Suppressor macrophage treated with lipopolysaccharide for 1 hour (primary cell): ENCODE measurements at places on chromosomes 1 and 21.
A peak's percentile ranks its signal among the peaks of the same experiment; 100 is the strongest.

- DNase-seq, result no peak
Measured at GRCh38 chr1:64936956-64937355, 29.4 kb downstream of the JAK1 start.

GRCh38 chr1:232554409-232554808 lies 75.5 kb downstream of the SIPA1L2 start:
- DNase-seq, result no peak

DNA sequence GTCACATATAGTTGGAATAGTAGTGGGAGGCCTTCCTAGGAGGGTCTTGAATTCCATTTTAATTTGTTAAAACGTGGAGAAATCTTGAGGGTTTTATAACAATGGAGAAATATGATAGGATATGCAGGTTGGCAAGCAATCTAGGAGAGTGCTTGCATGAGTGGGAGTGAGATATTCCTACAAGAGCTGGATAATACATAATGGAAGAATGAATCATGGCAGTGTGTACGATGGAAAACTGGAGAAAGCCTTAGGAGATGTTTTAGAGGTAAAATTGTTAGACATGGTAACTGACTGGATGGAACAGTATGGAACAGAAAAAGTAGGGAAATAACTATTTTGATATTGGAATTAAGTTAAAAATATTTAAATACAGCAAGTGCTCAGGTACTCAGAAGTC lies 352.4 kb downstream of the PTBP2 start:
- DNase-seq, result no peak

- DNase-seq, result no peak
Measured at GRCh38 chr1:108791790-108792189, 45.3 kb downstream of the STXBP3 start.

GRCh38 chr21:43866659-43867331 lies 1.8 kb downstream of the AGPAT3 start:
- no peak for DNase-seq

- peak; percentile 62 for DNase-seq
Measured at GRCh38 chr1:64246294-64246917, 43.0 kb downstream of the UBE2U start.

DNA sequence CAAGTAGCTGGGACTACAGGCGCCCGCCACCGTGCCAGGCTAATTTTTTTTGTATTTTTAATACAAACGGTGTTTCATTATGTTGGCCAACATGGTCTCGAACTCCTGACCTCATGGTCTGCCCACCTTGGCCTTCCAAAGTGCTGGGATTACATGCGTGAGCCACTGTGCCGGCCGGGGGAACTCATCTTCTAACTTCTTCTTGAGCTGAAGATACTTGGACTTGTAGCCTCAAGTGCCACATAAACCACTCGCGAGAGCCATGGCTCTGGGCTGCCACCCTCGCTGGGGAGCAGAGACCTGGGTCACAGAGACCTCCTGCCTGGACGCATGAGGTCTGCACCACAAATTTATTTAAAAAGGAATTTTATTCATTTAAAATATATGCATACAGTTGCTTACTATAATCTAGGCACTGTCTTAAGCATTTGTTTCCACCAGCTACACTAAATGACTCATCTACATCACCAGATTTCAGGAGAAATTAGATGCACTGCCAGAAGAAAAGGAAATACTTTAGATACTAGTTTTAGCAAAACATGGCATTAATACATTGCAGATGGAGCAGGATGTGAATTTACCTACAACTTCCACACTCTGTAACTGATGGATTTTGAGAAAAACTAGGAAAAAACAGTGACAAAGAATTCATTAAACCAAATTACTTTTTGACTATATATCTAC lies 29.9 kb upstream of the PUM1 start:
- DNase-seq, result no peak

DNA sequence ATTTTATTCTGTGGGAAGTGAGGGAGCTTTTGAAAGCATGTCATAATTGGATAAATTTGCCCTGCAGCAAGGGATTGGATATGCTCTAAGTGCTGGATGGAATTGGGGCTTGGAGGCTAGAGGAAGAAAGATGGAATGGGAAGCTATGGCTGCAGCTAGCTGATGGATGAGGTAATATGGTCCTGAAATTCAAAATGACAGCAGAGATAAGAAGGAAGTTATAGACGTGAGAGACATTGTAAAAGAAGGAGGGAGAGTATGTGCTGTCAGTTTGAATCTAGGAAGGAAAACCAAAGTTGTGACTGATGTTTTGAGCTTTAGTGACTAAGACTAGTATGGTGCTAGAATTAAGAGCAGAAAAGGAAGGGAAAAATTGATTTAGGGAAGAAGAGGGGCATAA lies 299.9 kb upstream of the SPAG17 start:
- DNase-seq, result no peak

- DNase-seq, result no peak
Measured at GRCh38 chr21:45223236-45224185, 64.2 kb downstream of the POFUT2 start.

- no peak for DNase-seq
Measured at GRCh38 chr1:69985376-69985775, 220.0 kb downstream of the LRRC40 start.

DNA sequence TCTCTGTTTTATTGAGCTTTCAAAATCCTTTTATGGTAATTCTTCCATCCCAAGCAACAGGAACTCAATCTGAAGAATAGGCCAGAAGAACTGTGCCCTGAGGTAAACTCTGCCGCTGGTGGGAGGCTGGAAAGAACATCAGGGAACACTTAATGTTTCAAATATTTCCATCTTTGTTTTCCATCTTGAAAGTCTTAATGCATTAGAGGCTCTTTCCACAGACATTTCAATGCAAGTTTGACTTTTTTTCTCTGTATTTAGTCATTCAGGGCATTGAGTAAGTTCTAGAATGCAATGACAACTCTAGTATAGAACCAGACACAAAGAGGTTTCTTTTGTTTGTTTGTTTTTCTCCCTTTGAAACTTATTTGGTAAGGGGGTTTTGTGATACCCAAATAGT lies 61.5 kb downstream of the KIAA0040 start:
- DNase-seq, result no peak

DNA sequence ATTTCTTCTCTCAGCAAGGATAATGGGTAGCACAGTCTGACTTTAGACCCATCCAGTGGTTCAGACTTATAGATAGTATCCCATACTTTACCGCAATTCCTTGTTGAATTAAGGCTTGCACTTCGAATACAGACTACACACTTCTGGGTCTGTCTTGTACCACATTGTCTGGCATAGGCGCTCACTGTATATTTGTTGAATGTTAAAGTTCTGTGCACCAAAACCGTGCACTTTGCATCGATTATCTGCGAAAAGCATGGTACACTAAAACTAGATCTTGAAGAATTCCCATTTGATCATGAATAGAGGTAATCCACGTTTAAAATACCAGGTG lies 556 bp upstream of the RYR2 start:
- DNase-seq, result no peak

- DNase-seq, result no peak
Measured at GRCh38 chr1:91680556-91681155, 180.0 kb downstream of the CDC7 start.

DNA sequence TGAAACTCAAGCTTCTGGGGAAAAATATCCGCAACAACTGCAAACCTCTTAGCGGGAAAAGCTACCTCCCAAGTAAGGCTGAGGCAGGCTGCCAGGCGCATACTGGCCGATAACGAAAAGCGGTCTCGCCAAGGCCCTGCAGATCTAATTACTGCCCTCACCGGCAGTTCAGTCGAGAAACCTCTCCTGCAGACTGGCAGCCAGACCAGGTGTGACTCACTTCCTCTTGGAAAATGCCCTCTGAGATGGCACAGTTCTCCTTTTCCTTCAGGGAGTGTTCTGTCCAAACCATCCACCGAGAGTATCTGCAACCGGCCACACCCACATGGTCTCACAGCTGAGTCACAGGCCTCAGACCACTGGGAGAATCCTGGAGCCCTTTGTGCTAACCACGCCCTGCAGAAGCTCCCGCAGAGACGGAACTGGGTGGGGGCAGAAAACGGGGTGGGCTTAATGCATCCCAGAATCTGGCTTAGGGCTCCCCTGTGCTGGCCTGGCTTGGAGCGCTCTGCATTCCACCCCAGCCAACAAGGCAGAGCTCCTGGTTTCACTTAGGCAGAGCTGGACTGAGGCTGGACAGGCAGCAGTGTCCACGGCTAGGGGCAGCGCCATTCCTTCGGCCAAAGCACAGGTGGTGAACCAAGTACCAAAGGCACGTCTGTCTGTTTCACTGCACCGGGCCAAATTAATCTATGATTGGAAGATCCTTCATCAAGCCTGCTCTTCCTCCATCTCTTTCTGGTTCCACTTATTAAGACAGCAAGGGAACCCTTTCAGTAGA lies 1.2 kb downstream of the S100A10 start:
- peak; percentile 97 for DNase-seq

DNA sequence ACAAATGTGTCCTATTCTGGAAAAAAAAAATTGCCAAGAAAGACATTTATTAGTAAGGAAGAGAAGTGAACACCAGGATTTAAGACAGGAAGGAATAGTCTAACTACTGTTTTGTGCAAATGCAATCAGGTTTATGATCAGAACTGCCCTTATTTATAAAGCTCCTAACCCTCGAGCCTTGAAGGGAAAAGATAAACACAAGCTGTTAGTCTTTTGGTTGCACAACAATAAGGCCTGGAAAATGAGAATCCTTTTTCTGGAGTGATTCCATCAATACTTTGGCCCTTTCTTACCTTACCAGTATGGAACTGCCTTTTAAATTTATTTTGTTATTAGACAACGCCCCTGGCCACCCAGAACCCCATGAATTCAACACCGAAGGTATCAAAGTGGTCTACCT lies 52.9 kb downstream of the SNRPE start:
- no peak for DNase-seq

DNA sequence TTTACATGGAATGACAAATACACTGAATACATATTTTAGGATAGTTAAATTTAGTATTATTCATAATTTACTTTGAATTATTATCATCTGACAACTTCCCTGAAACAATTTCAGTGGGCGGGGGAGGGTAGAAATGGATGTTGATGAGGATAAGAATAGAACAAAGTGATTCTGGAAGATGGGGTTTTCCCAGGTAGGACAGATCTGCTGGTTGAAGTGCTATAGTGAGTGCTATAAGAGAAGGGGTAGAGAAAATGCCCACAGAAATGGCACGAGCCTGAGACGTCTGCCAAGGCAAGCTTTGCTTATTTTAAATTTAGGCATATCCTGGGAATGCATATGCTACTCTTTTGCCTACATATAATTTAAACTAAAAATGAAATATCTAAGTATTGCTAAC lies 3.2 kb downstream of the CFH start:
- DNase-seq, result no peak

- DNase-seq, result no peak
Measured at GRCh38 chr21:22881131-22881530, 1882.9 kb downstream of the NCAM2 start.

- DNase-seq, result no peak
Measured at GRCh38 chr1:228000416-228000815, 6.4 kb upstream of the WNT3A start.

DNA sequence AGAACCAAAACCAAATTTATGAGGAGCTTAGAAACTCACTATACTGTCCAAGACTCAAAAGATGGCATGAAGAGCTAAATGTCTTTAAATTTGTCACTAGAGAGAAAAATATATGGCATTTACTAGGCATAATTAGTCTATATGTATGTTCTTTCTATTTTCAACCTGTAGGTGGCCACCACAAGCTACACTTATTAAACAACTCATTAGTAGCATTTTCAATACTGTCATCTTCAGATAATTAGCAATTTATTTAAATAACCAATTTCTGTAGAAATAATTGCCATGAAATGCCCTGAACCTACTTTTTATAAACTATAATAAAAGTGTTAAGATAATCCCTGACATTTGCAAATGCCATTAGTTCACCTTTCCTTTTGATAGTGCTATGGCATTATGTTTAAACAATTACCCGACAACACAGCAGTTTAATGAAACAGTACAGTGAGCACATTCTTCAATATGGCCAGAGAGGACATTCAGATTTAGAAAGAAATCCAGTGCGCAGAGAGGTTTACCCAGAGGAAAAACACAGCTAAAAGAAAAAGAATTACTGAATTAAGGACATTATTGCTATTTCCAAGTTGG lies 522.5 kb downstream of the PTBP2 start:
- no peak for DNase-seq

GRCh38 chr1:15916916-15917315 lies 59.0 kb downstream of the ZBTB17 start:
- DNase-seq, result no peak

DNA sequence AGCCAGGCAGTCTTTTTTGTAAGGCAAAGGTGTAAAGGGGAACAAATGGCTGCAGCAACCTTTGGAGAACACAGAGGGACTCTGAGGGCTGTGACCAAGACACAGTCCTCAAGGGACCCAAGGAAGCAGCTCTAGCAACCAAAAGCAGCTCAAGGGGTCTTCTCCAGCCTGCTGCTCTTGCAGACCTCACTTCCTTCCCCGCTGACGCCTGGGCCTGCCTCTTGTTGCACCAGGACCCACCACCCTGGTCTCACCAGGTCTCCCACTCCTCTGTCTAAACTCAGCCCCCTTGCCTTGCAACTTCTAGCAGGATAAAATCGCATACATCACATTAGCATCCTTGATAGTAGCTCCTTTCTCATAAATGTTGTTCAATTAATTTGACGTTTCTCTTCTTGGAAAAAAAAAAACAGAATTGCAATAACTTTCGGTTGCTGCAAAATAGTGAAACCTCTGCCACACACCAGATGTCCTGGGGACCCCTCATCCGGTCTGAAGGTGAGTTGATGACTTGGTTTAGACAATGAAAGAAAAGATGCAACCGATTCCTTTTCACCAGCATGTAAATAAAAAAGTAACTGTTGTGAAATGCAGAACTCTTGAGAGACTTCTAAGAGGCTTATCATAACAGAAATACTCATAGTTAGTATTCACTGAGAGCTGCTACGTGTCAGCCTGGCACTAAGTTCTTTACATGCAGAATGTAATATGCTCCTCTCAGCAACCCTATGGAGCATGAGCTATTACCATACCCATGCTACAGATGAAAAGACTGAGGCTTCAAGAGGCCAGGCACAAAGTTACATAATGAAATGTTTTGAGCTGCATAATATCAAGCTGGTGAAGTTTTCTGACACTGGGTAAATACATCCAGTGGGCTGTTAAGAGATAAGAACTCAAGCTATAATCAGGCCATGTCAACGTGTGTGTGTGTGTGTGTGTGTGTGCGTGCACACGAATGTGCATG lies 58.5 kb downstream of the UMODL1 start:
- DNase-seq, result no peak

DNA sequence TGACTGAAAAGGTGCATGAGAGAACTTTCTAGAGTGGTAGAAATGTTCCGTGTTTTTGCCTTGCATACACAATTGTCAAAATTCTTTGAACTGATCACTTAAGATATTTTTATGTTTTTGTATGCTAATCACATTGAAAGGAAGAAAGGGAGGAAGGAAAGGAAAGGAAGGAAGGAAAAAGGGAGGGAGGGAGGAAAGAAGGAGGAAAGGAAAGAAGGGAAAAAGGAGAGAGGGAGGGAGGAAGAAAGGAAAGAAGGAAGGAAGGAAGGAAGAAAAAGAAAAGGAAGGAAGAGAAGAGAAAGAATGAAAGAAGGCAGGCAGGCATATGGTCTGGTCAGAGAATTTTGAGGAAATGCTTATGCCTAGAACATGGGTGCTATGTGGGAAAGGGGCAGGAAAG lies 68.4 kb upstream of the PGBD5 start:
- DNase-seq, result no peak

GRCh38 chr1:23469372-23469982 lies 14.5 kb downstream of the ASAP3 start:
- no peak for DNase-seq
